ENCODE measurements at places on chromosomes 11 and 22.
A peak's percentile ranks its signal among the peaks of the same experiment; 100 is the strongest.

DNA sequence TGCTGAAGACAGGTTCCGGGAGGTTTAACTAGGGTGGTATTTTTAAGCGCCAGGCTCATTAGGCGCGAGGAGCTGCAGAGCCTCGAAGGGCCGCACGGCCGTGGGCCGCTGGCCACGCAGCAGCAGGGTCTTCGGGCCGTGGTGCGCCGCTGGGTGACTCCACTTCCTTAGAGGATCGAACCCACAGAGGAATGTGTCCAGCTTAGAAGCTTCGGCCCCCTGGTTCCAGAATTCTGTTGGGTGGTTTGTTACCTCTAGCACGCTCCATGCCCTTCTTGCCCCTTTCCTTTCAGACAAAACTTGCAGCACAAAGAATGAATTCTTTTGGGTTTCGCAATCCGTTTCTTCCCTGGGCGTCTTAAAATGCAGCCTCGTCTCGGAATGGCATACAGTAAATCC is 773 bp upstream of the PATL1 start:
- peak; percentile 4 for DNase-seq

DNA sequence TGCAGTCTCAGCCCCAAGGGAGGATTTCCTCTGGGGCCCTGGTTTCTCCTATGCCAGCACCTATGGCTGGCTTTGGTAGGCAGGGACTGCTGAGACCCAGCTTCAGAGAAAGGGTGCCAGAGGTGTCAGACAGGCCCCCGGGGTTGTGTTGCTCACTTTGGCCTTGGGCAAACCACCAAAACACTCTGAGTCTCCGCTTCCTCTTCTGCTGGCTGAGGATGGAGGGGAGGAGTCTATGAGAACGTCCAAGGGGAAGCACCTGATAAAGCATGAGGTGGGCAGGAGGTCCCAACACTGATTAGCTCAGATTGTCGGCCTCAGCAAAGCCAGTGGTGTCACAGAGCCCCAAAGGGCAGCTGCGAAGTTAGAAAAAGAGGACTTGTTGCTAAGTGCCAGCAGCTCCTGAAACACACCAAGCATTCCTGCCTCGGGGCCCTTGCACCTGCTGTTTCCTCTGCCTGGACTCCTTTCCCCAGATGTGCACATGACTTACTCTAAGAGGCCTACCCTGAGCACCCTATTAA is 10.5 kb downstream of the SMTNL1 start:
- DNase-seq: no peak

DNA sequence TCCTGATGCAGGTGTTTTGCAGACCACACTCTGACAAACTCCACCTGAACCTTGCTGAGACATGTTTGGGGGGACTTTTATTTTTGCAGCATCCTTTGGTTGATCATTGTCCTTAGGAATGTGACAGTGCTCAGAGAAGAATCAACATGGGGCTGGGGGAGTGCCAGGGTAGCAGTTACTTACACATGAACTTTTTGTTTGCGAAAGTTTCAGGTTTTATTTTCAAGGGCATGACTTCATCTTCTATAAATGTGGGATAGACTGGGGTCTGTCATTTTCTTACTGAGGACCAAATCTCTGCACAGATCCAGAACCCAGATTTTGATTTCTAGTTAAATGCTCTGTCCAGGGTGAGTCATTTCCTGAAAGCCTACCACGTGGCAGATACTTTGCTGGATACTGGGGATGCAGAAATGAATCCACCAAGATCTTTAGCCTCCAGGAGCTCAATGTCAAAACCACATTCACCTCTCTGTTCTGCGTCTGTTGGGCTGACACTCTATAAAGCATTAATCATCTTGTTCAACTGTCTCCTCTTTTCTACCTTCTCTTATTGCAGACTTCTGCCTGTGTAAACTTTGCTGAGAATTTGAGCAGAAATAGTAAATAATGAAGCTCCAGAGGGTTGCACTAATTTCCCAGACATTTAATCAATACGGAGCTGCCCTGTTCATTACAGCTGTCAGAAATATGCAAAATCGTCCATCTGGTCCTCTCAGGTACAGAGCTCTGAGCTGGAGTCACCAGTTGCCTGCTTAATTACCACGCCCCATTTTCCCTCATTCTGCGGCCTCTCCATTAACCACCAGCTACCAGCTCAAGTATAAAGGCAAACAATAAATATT is 387.9 kb downstream of the MIAT start:
- DNase-seq: no peak

GRCh38 chr22:30094804-30095203 is 14.5 kb downstream of the HORMAD2 start:
- DNase-seq: no peak

- peak; percentile 69 for DNase-seq
Observed at GRCh38 chr11:58577555-58578135, 1.2 kb upstream of the ZFP91 start.

DNA sequence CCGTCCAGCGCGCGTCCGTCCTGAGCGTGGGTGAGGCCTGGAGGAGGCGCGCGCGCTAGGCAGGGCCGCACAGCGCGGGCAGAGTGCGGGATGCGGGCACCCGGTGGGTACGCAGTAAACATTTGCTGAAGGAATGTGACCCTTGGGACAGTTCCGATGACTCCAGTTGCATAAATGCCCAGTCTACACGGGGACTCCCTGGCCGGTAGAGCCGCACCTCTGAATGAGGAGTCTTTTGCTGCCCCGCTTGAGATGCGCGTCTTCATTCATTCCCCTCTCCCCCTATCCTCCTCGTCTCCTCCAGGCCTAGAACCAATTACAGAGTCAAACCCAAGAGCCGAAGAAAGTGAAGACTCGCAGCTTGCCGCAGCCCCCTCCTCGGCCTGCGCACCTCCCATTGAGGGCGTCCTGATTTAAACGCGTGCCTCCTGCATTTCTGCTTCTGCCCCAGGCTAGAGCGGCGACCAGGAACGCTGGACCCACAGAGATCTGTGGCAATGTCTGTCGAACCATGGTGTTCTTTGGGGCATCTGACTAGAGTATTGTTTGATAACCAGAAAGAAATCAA is 729 bp upstream of the CHKB start:
- DNase-seq: no peak

GRCh38 chr11:128095466-128095981 is 491.8 kb downstream of the ETS1 start:
- no peak for DNase-seq

DNA sequence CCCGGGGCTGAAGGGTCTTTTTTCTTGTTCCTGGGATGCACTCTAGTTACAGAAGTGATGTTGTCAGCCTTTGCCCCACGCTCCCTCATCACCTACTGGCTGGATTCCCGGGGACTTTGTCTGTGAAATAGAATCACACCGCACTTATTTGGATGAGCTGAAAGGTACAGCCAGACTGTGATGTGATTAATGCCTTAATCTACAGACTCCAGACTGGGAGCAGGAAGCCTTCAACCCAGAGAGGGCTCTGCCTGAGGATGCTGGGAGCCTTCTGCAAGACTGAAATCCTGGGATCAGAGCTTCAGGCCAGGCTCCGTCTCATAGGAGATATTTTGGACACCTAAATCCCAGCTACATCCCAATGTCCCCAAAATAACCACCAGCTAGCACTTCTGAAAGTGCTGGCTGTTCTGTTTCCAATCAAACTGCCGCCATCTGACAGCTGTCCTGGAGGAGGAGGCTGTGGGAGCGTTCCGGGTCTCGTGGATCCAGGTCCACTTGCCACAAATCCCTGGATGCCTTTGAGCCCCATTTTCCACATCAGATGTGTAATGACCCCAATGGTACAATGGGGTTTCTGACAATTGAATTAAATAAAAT is 688.5 kb downstream of the TBC1D22A start:
- no peak for DNase-seq

DNA sequence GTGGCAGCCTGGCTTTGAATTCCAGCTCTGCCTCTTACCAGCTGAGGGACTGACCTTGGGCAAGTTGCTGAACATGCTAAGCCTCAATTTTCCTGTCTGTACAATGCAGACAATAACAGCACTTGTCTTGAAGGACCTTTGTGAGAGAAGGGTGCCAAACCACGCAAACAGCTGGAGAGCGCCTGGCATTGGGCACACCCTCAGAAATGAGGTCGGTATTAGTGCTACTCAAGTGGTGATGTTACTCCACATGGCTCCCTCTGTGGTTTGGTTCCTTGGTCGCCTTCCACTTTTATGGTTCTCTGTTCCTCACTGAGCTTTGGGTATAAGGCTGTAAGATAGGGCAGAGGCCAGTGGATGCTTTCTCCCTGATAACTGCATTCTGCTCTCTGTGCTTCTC is 8.2 kb downstream of the UBASH3B start:
- no peak for DNase-seq

GRCh38 chr11:73271936-73272679 is at the start of gene P2RY6:
Gene P2RY6 (plus strand): TSS chr11:73272338. CDS start chr11:73296519, 24,181 bp downstream.
- DNase-seq: no peak

DNA sequence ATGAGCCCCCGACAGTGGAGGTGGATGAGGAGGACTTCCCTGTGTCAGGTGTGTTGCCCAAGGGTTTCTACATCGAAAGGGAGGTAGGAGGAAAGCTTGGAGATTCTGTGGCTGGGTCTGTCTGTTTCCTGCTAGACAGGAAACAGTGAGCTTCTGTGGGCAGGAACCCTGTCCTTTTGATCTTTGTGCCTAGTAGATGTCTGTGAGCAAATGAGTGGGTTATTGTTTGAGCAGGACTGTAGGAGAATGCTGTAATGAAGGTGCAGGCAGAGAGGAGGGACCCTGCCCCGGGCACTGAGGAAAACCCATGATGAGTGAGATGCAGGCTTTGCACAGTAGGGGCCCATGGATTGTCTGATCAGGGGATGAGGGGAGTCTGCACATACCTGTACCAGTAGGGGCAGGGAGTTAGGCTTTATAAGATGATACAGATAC is 14.0 kb downstream of the USP35 start:
- no peak for DNase-seq

GRCh38 chr11:43558146-43558545 is 122.4 kb upstream of the HSD17B12 start:
- no peak for DNase-seq

GRCh38 chr11:95451261-95451660 is 220.3 kb upstream of the SESN3 start:
- no peak for DNase-seq

GRCh38 chr22:50677493-50678217 is 5.0 kb downstream of the SHANK3 start:
- DNase-seq: no peak

GRCh38 chr11:19890308-19890707 is 177.7 kb downstream of the NAV2 start:
- no peak for DNase-seq

DNA sequence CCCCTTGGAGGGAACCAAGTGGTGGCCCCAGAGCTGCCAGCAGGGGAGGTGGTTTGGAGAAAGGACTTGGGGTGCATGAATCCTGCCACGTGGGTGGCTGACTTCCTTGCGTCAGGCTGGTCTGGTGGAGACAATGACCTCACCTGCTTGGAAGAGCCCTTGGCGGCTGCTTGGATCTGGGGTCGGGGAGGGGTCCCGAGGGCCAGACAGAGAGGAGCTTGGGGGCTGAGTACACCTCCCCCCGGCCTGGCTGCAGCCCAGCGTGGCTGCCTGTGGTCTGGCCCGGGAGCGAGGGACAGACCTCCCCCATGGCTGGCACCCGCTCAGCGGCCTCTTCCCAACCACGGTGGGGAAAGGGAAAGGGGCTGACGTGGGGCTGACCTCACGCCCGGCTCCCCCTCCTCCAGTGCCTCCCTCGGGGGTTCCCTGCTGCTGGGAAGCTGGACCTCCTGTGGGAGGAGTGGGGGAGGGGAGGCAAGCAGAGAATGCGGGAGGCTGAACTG is 13.8 kb downstream of the LIF start:
- DNase-seq: no peak

DNA sequence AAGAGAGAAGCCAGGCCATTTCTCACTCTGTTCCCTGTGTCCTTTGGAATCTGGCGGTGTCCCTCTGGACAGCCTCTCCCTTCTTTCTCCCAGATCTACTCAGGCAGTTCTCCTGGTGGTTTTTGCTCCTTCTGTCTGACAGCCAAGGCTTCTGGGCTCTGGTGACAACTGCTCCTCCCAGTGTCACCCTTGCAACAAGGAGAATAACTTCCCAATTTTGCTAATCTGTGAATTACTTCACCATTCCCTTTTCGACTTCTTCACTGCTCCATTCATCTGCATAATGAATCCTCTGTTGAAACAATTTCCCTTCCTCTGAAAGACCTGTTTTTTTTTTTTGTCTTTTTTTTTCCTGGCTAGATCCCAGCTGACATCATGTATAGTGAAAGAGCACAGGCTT is 56.3 kb upstream of the PDE3B start:
- DNase-seq: no peak

DNA sequence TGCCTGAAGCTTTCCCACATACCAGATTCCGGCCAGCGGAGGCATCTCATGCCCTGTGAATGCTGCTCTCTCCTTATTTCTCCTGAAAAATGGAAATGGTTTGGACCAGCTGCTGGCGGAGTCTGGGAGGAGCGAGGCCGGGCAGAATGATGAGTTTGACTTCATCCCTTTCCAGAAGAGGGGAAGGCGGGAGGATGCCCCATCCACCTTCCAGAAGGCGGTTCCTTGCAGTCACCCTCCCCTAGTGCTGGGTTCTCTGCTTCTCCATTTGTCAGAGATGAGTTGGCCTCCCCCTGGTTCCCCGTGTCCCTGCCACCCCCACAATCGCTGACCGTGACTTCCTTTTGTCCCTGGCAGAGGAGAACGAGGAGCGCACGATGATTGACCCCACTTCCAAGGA is 75.6 kb downstream of the PARVB start:
- no peak for DNase-seq

Data from stimulated activated CD8-positive, alpha-beta memory T cell treated with anti-CD3 and anti-CD28 coated beads, Interleukin-15, amount 100 ng/mL, for 4 hours (primary cell).